Central memory CD4-positive, alpha-beta T cell (primary cell): ENCODE measurements at places on chromosomes 6 and 20.

GRCh38 chr20:15267935-15268334 is 930.5 kb upstream of the FLRT3 start:
- no peak for DNase-seq

DNA sequence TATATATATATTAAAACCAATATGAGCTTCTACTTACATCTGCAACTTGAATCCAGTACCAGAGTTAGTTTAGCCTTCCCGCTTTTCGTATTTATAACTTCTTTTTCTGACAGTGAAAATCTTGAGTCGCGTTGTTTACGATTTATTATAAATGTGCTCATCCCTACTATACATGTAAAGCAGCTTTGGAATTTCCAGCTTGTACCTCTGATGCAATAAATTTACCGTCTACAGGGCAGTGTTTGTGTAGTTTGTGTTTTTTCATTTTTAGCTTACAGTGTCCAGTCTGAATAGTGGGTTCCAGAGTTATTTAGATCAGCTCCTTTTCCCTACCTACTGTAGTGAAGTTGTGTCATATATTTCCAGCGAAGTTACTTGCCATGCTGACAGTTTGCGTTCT is 66.3 kb downstream of the TIAM2 start:
- DNase-seq: no peak

DNA sequence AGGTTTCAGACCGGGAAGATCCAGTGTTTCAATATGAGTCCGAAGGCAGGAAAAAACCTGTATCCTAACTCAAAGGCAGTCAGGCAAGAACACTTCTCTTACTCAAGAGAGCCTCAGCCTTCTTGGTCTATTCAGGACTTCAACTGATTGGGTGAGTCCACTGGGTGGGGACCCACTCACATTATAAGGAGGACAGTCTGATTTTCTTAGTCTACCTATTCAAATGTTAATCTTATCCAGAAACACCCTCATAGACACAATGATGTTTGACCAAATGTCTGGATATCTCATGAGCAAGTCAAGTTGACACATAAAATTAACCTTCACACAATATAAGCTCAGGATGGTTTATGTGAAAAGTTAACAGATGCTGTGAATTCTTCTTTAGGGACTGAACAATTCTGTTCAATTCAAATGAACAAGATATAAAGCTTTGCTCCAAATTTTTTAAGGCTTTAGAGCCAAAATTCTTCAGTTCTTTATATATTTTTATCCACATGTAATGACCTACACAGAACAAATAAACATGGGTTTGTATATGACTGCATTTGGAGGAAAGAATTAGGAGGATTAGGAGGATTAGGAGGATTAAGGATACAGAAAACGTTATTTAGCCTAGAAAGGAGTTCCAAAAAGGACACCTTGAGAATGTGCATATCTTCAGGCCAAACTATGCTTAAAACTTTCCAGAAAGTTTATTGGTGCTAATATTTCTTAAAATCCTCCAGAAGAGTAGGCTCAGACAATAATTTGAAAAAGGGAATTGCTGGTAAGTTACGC is 35.3 kb upstream of the LAMA2 start:
- DNase-seq: no peak

DNA sequence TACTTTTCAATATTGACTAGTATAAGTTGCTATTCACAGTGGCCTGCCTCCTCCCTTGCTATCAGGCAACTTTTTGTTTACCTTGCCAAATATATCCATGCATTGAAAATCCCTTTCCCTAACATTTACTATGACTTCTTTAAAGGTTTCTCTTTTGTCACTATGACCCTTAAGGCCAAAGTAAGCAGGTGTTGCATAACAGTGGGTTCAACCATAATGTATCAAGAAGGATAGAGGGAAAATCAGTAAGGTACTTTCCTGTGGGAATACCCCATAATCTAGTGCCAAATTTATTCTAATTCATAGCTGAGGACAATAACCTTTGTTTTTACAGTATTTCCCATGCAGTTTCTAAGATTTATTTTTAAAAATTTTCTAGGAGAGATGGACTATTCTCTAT is 527.6 kb downstream of the CDKAL1 start:
- no peak for DNase-seq

GRCh38 chr6:141158740-141159139 is 974.0 kb upstream of the GJE1 start:
- no peak for DNase-seq

DNA sequence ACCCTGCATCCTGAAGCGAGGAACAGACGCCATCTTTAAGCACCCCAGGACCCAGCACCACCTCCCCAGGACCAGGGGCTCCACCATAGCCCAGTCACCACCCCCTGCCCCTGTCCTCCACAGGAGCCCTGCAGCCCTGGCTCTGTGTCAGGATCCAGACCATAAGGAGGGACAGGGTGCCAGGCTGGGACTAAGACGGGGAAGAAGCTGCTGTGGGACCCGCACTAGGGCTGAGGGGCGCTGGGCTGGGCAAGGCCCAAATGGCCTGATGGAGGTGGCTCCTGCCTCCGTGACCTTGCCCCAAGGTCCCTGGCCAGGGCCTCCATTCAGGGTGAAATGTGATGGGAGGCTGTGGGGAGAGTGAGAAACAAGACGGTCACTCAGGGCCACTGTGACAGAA is 385.6 kb downstream of the TAF4 start:
- no peak for DNase-seq

GRCh38 chr6:88059191-88059590 is 11.6 kb downstream of the SPACA1 start:
- DNase-seq: no peak

GRCh38 chr6:108831104-108831503 is 17.1 kb upstream of the ARMC2 start:
- no peak for DNase-seq

DNA sequence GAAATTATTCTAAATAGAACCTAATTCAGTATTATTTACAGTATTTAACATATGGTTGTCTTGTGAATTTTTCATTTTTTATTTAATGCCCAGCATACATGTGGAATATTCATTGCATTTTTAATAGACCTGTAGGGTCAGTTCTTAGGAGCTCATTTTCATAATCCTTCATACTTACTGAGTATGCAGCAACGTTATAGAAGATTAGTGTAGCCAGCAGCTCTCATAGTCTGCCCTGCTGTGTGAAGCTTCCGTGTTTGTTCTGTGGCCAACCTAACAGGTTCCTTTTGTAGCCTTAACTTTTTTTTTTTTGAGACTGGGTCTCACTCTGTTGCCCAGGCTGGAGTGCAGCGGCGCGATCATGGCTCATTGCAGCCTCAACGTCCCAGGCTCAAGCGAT is 261.4 kb downstream of the ARID1B start:
- no peak for DNase-seq
